ENCODE measurements at places on chromosomes 5 and 9.
A peak's percentile ranks its signal among the peaks of the same experiment; 100 is the strongest.

DNA sequence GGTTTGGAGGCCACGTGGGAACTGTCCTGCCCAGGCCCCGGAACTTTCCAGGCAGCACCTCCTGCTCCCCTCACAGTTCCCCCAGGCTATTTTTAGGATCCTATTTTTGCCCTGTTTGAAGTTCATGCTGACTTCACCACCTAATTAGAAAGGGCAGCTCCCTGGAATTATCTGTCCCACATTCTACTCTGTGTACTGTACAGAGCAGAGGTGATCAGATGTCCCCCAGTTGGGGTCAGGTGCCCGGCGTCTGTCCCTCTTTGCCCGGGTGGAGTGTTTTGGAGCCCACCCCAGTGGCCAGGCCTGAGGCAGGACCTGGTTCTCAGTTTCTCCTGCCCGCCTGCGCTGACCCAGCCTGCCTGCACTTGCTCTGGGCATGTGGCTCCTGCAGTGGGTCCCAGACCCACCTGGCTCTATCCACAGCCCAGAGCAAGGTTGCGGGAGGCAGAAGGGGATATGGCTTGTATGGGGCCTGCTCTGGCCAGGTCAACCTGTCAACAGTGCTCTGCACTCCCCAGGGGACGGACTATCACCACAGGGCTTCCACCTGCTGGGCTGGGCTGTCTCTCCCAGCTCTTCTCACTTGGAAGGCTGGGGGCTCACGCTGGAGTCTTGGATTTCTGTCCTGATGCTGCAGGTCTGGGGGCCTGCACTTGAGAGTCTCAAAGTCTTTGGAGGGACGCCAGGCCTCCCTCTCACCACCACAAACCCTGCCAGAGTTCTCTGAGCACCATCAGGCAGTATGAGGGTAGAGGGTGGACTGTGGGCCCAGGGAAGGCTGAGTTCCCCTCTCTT is 268.3 kb downstream of the GADD45G start:
- no peak for DNase-seq

- DNase-seq = no peak
These were observed 69.3 kb downstream of the OLFM1 start for GRCh38 chr9:135156525-135157510.

DNA sequence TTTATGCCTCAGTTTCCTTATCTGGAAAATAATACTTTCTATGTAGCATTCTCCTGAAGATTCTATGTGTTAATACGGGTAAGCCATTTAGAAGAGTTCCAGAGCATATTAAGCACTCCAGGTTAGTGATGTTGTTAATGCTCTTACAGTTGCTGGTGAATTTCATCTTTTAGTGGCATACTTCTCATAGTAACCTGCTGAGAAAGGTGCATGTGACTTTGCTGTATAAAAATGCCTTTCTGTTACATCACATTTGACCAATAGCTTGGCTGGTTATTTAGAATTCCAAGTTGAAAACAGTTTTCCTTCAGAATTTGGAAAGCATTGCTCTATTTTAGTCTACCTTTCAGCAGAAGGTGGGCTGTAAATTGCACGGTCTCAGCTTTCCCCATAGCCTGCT is 27.2 kb downstream of the GCNT1 start:
- DNase-seq = no peak

GRCh38 chr9:16075696-16076095 is 522.9 kb downstream of the CCDC171 start:
- DNase-seq = no peak

DNA sequence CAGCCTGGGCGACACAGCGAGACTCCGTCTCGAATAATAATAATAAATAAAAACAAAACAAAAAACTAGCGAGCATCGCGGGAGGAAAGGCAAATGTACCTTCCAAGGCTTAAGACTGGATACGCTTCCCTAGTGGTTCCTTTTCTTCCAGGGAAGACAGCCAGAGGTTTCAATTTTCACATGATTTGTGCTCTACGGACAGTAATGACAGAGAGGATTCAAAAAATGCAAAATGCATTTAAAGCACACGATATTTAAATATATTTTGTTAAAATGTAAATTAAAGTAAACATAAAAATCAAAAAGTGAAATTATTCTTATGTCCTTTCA is 4.3 kb upstream of the TRIM41 start:
- DNase-seq = no peak

DNA sequence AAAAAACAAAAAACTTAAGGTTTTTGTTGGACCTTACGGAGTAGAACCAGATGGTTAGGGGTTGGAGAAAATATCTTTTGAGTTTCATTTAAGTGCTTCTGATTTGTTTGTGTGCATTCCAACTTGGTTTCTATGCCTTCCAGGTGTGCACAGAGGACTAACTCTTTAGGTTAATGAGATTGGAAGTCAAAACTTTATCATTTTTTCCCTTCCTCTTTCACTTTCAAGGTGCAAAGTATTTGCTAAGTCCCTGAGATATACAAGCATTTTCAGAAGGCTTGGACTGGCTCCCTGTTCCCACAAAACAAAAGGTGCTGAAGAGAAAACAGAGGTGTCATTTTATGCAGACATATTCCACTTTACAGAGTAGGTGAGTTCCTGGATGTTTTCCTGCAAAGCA is 30.3 kb upstream of the CER1 start:
- no peak for DNase-seq

DNA sequence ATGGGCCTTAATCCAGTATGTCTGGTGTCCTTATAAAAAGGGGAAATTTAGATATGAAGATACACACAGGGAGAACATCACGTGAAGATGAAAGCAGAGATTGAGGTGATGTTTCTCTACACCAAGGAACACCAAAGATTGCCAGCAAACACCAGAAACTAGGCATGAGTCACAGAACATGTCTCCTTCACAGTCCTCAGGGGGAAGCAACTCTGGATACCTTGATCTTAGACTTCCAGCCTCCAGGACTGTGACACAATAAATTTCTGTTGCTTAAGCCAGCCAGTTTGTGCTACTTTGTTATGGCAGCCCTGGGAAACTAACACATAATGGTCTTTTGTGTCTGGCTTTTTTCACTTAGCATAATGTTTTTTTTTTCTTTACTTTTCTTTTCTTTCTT is 41.2 kb upstream of the STRBP start:
- DNase-seq = no peak

GRCh38 chr5:160088805-160089204 is 30.4 kb downstream of the PWWP2A start:
- DNase-seq = no peak

DNA sequence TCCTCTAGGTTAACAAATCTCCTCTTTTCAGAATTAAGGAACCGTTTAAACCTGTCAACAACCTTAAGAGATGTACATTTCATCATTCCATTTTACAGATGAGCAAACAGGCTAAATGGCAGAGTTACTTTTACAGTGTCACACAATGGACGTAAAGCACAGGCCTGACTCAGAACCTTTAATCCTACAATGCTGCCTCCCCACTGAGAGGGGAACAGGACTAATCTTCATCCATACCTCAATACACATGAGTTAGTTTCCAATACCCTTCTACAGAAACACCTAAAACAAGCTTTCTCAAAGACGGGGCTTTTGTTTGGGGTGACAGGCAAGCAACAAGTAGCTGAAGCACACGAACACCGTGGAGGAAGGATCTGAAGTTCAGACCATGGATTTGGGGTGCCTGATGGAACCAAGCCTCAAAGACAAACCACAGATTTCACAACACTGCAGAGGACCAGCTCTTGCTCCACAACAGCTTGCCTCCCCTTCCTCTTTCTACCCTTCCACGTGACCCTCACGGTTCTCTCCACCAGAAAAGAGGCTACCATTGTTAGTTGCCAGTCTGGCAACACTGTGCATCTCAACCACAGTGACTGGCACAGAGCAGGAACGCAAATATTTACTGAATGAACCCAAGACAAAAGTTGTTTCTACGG is 1.8 kb downstream of the RNF130 start:
- no peak for DNase-seq

DNA sequence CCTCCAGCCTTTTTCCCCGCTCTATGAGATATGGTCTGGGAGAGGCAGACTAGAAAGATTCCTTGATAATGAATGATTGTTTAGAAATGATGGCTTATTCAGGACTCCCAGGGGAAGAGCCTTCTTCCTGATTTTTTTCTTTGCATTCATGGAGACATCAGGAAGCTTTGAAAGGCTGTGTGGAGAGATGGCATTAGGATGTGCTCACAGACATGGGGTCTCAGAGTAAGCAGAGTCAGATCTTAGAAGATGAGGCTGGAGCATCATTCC is 37.1 kb downstream of the PPARGC1B start:
- no peak for DNase-seq

DNA sequence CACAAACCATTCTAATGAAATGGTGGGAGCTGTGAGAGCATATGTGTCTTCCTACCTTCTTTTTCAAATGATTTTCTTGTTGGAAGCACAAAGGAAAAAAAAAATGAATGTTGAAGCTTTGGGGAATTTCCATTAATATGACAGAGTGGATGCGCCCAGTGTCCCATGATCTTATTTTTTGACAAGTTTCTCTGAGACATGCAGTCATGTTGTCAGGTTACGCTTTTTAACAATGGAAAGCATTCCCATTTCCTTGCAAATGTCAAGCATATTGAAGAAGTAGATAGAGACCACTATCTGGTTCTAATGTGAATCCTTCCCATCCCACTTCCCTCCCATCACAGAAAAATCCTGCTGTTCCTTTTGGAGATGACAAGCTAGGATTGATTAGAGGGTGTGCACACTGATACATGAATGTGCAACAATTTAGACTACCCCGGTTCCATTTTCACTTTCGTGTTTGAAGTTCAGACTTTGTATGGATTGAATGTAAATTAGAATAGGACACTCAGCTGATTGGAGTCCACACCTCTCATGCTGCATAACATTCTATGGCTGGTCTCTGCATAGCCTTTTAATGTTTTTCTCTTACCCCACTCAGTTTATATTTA is 919.4 kb downstream of the TLE4 start:
- DNase-seq = no peak

DNA sequence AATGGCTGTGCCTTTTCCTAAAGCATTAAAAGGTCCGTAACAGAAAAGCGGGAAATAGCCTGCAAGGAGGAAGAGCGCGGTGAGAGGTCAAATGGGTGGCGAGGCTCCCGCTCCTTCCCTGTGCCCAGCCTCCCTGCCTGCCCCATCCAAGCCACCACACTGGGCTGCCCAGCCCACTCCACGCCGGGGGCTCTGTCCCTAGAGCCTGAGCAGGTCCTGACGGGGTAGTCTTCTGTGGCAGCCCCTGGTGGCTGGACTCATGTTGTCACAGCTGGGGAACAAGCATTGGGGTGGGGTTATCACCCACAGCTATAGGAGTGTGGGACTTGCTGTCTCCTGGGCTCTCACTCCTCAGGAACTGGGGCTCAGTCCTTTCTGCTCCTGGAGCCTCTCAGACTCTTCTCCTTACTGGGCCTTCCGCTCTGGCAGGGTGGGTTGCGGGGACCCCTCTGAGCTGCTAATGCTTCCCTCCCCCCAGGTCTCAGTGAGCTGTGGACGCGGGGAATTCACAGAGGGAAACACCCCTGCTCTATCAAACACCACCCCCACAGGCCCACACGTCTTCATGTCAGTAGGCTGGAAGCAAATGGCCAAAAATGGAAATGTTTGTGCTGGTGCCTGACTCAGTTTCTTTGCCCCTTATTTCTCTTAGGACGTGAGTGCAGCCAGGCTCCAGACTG is 152.4 kb upstream of the PHYKPL start:
- DNase-seq = no peak

GRCh38 chr5:72013766-72014624 is 93.3 kb upstream of the MAP1B start:
- no peak for DNase-seq

DNA sequence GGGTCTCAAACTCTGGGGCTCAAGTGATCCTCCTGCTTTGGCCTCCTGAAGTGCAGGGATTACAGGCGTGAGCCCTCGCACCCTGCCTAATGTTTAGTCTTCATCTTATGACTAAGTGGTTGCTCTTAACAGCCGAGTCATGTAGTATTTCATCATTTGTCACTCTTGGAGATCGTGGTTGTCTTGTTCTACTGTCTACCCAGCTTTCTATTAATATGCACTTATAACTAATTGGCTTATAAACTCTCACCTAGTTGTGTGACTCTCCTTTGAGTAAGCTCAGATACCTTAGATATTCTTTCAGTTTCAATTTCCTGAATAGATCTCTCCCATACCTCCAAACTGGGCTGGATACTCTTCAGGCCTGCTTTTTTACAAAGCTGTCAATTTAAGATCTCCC is 19.9 kb downstream of the SLC44A1 start:
- DNase-seq = no peak

GRCh38 chr5:77356740-77357139 is 135.4 kb downstream of the WDR41 start:
- peak; percentile 24 for DNase-seq
